ENCODE measurements at places on chromosomes 11 and 22.

DNA sequence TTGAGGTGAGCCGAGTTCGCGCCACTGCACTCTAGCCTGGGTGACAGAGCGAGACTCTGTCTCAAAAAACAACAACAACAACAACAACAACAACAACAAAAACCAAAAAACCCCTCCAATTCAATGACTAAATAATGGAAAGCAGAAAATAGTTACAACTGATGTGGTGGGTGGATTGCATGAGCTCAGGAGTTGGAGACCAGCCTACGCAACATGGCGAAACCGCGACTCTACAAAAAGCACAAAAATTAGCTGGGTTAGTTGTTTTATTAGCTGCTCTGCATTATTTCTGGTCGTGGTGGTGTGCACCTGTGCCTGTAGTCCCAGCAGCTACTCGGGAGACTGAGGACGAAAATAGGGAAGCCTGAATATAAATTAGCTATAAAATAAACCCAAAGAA is 2.6 kb upstream of the PATL1 start:
- DNase-seq, result no peak

GRCh38 chr11:102153082-102153481 is 42.8 kb downstream of the YAP1 start:
- no peak for DNase-seq

GRCh38 chr11:62140304-62141110 is 16.7 kb downstream of the INCENP start:
- DNase-seq, result no peak

DNA sequence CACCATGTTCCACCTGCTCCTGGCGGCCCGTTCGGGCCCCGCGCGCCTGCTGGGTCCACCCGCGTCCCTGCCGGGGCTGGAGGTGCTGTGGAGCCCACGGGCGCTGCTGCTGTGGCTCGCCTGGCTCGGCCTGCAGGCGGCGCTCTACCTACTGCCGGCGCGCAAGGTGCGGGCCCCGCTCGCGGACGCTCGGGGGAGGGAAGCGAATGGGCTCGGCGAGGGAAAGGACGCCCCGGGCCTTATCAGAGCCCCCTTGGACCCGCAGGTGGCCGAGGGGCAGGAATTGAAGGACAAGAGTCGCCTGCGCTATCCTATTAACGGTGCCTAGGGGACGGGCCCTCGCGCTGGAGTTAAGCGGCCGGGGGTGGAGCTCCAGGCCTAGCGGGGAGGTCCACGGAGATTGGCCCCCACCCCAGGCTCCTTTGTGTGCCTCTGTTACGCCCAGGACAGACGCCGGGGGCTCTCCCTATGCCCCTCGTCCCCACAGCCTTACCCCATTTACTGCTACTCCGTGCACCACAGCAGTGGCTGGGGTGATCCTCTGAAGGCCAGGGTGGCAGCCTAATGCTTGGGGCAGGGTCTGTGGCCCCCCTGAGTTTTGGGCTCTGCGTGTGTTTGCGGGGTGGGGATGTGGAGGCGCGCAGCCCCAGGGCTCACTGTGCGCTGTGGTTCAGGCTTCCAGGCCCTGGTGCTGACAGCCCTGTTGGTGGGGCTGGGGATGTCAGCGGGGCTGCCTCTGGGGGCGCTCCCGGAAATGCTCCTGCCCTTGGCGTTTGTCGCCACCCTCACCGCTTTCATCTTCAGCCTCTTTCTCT is 1.1 kb downstream of the TM7SF2 start:
- no peak for DNase-seq

GRCh38 chr22:21726650-21727049 is 8.9 kb downstream of the YPEL1 start:
- DNase-seq, result peak; percentile 43

- DNase-seq, result peak; percentile 12
Measured at GRCh38 chr11:398826-399225, 4.8 kb downstream of the PKP3 start.

DNA sequence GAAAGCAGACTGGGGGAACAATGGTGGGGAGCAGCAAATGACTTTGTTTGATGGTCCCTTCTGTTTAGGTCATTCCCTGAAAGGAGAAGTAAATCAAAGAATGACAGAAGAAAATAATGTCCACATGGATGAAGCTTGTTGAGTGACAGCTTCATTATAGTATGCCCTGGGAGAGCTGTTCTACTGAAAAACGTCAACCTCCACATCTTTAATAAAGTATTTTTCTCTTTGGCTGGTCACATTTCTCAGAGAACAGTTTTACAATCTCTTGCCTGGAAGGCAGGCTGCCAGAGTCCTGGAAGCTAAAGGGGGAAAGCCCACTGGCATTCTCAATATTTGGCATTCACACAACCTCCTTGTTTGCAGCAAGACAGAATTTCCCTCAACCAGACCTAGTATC is 287.9 kb downstream of the SWAP70 start:
- DNase-seq, result no peak

- DNase-seq, result no peak
Measured at GRCh38 chr11:69157156-69157821, 1.6 kb downstream of the SMIM38 start.

GRCh38 chr11:82855616-82856015 is 44.6 kb downstream of the PRCP start:
- no peak for DNase-seq

DNA sequence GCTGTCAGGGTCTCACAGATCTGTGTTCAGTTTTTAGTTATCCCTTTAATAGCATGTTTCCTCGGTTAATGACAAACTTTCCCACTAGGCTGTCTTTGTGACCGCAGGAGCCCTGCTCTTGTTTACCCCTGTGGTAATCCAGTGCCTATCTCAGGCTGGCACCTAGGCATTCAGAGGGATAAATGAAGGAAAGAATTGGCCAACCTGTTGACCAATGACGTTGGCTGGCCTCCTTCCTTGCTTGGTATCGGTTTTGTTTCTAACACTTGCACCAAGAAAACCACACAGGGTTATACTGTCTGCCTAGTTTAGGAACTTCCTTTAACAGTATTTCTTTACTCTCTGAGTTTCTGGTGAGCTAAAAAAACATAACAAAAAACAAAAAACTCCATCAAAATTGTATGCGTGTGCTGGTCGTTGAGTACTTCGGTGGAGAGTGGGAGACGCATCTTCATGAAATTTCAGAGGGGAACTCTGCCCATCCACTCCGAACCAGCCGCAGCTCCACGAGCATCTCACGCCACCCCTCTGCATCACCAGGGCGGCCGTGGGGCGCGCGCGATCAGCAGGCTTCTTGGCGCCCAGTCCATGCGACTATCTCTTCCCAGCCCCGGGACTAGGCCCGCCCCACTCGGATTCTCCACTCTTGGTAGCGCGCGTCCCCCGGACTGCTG is 563 bp upstream of the ENDOD1 start:
- DNase-seq, result no peak

- no peak for DNase-seq
Measured at GRCh38 chr11:65792456-65792855, 5.6 kb downstream of the OVOL1 start.

GRCh38 chr22:50316114-50317065 is 8.9 kb upstream of the PLXNB2 start:
- no peak for DNase-seq

GRCh38 chr11:20050551-20051333 is 109.5 kb downstream of the DBX1 start:
- DNase-seq, result no peak

- DNase-seq, result no peak
Measured at GRCh38 chr11:102879801-102880200, 5.0 kb upstream of the MMP12 start.

DNA sequence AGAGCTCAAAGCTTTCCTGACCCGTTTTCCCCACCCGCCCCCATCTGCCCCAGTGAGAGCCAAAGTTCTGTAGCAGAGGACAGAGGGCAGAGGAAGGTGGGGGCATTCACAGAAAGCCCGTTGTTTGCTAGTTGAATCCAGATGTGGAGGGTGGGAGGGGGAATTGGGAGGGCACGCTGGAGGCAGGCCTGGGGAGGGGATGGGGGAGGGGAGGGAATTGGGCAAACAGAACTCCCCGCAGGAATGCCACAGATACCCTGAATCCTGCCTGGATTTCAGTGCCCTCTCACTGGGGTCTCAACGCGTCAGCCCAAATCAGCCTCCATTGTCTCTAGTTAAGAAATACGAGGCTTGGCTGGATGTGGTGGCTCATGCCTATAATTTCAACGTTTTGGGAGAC is 12.9 kb upstream of the OAF start:
- no peak for DNase-seq

DNA sequence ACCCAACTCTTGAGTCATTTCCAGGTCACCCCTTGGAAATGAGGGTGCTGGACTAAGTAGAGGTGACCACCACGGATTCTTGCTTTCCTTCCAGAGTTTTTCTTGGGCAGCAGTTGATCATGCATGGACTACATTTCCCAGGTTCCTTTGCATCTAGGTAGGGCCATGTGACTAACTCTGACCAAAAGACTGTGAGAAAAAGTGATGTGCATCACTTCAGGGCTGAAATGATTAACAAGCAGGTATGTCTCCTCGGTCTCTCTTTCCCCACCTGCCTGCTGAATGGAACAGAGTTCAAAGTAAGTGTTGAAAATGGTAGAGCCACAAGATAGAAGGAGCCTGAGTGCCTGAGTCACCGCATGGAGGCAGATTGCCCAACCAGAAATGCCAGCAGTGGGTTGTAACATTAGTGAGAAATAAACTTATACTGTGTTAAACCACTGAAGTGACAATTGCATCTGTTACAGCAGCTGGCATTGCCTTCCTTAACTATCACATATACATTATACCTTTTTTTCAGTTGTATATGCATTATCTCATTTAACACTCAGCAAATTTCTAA is 113.5 kb downstream of the MN1 start:
- DNase-seq, result no peak

- DNase-seq, result no peak
Measured at GRCh38 chr11:13958641-13959400, 3.7 kb upstream of the SPON1 start.

DNA sequence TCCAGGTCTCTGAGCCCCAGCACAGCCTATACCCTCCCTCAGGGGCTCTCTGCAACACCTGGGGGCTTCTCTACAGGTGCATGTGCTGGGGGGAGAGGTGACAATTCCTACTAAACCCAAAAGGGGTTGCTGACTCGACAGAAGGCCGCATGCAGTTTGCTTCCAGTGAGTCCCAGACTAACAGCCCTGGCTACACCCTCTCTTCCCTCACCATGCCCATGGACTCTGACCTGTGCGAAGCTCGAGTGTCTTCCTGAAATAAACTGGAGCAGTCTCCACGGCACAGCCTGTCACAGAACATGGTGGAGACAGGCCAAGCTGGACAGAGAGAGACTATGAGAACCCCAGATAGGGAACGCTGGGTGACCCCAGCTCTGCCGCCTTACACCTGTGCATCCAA is 16.6 kb downstream of the PLEKHA7 start:
- no peak for DNase-seq

- no peak for DNase-seq
Measured at GRCh38 chr11:42253156-42253555, 793.7 kb upstream of the LRRC4C start.

DNA sequence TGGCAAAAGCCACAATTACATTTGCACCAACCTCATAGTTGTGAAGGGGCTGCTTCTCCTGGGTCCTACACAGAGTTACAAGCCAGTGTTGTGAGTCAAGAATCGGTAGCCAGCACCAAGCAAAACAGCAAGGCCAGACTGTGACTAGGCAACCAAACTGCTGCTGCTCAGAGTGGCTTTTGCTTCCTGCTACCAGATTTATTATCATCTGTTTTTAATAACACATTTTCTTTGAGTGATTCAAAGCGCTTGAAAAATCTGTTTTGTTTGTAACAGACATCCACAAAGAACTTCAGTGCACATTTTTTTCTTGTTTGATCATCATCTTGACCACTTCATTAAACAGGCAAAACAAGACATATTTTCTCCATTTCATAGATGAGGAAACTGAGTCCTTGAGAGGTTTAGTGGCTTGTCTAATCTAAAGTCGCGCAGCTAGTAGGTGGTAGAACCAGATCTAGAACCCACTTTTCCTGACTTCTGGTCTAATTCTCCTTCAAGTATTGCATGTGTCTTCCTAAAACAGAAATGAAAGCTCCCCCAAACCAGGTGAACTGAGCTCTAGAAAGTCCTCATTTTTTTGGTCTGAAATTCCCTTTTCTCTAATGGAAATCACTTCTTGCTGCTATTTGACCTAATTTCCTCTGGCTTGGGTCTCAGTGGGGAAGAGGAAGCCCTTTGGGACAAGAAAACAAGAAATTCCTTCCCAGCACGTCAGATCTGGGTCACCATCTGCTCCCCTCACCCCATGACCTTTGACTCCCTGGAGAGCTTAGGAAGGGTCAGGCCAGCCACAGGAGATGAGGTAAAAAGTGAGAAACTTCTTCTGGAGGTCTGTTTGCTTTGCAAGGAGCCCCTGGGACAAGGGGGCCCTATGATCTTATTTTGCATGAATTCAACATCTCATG is 39.9 kb downstream of the CWC15 start:
- no peak for DNase-seq

DNA sequence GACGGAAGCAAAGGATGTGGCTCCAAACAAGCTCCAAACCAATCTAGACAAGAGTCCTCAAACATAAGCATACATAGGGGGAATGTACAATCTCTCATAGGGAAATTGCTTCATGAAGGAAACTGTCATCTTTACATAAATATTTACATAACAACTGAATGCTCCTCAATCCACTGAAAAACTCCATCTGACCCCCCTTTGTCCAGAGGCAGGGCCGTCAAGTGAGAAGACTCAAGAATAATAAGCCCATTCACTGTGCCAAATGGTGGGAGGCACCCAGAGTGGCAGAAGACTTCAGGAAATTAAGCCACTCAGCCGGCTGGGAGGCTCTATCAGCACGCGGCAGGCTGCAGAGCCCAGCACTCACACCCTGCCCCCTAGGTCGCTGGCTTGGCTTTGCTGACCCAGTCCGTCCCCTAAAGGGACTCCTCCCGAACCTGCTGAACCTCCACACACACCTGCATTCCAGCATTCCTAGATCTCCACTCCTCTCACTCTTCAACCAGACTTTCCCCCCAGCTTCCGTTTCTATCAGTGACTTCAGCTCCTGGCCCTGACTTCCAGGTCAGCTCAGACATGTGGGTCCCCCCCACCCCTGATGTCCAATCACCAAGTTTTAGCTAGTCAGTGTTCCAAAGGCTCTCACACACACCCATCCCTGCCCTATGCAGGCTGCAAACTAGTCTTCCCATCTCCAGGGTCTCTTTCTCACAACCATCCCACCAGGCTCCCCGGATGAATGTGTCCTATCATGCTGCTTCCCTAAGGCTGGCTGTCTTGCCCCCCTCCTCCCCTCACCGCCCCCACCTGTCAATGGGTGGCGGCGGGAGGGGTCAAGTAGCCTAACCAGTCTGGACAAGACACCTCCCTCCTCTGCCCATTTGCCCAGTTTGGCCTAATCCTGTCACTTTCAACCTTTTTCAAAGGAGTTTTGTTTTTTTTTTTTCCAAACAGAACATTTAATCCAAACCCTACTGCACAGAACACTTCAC is 11.3 kb downstream of the VPS37C start:
- no peak for DNase-seq
